ENCODE measurements at places on chromosomes 11 and 22.

DNA sequence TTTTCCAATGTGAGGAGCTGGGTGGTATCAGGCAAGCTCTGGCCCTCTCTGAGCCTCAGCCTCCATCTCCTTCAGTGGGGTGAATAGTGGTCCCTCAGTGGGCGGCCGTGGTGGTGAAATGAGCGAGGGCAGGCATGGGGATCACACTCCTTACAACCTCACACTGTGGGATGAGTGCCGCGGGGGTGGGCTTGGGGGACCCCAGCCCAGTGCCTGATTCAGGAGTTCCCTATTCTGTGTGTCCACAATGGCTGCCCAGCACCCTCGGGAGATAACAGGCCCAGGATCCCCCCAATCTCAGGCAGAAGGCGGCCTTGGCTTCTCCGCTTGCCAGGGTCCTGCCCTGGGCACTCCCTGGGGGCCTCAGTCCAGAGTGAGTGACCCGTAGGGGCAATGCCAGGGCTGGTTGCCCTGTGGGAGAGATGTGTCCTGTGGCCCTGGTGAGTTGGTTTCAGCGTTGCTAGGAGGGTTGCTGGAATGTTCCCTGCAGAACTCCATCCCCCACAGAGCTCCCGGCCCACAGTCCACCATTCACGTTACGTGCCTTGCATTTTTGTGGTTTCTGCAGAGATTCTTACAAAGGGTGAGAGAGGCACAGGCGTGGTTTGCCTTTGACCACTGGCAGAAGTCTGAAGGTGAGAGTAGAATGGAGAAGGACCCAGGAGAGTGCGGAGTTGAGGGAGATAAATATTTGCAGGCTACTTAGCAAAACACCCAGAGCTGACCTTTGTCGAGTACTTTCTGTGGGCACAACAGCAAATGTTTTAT is 2.9 kb downstream of the ALDH3B1 start:
- no peak for DNase-seq

DNA sequence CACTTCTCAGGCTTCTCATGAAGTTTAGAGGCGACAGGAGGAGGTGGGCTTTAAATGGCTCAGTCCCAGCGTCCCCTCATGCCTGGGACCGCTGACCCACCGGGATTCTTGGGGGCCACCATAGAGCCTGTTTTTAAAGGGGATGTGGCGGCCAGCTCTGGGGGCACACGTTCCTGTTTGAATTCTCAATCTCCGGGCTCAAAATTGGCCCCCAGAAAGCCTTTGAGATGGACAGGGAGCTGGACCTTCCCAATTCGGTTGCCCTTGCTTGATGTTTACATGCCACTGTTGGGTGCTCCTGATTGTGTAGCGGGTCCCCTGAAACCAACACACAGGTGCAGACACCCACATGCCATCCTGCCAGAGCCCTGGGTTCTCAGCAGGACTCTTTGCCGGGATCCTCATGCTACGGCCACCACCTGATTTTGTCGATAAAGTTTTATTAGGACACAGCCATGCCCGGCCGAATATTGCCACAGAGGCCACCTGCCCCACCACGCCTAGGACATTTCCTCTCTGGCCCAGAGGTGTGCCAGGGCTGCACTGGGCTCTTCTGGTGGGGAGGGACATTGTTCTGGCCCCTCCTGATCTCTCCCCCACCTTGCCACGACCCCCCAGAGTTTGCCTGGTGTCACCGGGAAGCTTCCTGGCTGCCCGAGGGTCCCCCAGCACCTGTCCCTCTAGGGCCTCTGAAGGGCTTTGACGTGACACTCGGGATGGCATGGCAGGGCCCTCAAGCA is 71.6 kb downstream of the KCNQ1 start:
- DNase-seq = no peak

DNA sequence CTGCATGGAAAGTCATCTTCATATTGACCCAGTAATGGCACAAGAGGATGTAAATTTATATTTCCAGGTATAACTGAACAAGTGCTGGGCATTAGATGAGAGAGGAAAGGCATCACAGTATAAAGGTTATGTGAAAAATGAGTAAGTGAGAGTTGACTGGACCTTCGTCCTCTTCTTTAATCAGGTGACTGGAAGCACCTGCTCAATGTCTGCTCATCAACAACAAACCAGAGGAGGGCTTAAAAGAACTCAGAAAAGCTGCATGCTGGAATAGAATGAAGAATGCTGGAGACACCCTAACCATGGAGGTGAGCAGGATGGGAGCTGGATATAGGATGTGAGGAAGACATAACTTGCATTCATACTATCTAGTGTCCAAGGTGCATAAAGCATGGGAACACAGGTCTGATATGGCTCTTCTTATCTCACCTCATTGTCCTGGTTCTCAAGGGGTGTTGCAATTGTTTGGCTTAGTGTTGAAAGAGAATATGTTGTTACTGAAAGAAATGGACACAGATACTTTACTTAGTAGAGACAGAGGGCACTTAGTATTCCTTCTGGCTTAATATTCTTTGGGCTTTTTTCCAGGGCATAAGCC is 7.3 kb upstream of the SLC22A9 start:
- no peak for DNase-seq

DNA sequence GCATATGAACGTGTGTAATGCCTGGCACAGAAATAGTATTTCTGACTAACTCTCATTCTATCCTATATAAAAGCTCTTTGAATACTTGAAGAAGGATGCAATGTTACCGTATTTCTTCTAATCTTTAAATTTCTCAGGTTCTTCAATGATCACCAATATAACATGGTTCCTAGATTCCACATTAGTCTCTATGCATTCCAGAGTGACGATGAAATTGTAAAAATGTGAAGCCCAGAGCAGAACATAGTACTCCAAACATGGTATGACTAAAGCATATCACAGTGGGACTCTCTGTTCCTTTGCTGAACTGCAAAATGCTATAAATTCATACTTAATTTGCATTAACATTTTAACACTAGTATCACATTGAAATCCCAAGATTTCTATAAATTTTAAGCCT is 877.6 kb upstream of the CHORDC1 start:
- DNase-seq = no peak

DNA sequence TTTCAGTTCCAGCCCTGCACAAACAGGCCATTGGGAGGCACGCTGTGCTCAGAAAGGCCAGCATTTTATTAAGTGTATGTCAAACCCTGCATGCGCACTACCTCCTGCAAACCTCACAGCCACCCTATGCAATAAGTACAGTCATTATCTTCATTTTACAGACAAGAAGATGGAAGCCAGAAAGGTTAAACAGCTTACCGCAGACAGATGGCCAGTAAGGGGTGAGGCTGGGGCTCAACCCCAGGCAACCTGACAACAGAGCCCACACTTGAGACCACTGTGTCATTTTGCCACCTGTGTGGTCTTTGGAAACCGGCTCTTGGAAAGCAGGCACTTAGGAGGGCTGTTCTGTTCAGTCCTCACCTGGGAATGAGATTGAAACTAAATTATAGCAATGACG is 142.3 kb downstream of the NXPE2 start:
- DNase-seq = no peak

GRCh38 chr11:95505927-95506426 is 275.0 kb upstream of the SESN3 start:
- DNase-seq = no peak

All from stimulated activated CD8-positive, alpha-beta memory T cell treated with anti-CD3 and anti-CD28 coated beads, Interleukin-7, amount 100 ng/mL, for 4 hours (primary cell).